ENCODE measurements at places on chromosomes 16 and 17.

- DNase-seq, result no peak
These were observed 43.5 kb downstream of the GRB7 start for GRCh38 chr17:39781031-39781860.

GRCh38 chr16:88799569-88800276 lies 3.9 kb upstream of the CDT1 start:
- DNase-seq, result no peak

- DNase-seq, result no peak
These were observed 29.5 kb upstream of the CRISPLD2 start for GRCh38 chr16:84790301-84790700.

GRCh38 chr17:79790805-79791734 lies 5.8 kb downstream of the CBX8 start:
- DNase-seq, result no peak

DNA sequence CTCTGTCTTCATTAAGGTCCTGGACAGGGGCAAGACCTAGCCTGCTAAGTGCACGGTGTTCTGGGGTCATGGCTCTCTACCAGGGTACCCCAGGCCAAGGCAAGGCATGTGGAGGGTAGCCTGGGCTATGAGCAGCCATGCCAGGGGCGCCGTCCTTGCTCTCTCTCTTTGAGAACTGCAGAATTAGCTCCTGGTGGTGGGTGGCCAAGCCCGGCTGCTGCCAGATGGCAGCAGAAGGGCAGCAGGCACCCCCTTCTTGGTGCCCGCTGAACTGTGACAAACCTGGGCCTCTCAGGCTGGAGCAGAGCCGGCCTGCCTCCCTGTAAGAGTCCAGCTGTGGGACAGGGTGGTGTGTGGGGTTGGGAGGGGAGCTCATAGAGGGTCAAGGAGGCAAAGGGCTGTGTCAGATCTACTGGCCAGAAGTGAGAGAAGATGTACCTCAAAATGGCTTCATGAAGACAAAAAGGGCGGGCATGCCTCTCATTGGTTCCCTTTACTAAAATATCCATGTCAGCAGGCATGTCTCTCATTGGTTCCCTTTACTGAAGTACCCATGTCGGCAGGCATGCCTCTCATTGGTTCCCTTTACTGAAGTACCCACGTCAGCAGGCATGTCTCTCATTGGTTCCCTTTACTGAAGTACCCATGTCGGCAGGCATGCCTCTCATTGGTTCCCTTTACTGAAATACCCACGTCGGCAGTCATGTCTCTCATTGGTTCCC lies 81.7 kb upstream of the SDK2 start:
- no peak for DNase-seq

- no peak for DNase-seq
These were observed 28.9 kb upstream of the ZNF750 start for GRCh38 chr17:82868715-82869131.

DNA sequence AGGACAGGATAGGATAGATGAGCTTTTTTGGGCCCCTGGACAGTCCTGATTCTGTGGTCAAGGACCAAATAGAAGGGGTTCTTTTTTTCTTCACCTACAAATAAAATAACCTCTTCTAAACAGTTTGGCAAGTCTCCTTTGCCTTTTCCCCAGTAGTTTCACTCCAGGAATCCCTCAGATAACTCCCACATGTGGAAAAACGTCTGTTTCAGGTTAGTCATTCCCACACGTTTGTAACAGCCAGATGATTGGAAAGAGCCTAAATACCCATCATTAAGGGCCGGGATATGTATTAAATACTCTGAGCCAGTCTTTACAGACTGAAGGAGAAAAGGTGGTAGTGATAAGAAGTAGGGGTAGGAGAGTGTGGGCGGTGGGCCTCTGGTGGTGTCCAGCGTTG lies 58.3 kb downstream of the PLD6 start:
- DNase-seq, result no peak

DNA sequence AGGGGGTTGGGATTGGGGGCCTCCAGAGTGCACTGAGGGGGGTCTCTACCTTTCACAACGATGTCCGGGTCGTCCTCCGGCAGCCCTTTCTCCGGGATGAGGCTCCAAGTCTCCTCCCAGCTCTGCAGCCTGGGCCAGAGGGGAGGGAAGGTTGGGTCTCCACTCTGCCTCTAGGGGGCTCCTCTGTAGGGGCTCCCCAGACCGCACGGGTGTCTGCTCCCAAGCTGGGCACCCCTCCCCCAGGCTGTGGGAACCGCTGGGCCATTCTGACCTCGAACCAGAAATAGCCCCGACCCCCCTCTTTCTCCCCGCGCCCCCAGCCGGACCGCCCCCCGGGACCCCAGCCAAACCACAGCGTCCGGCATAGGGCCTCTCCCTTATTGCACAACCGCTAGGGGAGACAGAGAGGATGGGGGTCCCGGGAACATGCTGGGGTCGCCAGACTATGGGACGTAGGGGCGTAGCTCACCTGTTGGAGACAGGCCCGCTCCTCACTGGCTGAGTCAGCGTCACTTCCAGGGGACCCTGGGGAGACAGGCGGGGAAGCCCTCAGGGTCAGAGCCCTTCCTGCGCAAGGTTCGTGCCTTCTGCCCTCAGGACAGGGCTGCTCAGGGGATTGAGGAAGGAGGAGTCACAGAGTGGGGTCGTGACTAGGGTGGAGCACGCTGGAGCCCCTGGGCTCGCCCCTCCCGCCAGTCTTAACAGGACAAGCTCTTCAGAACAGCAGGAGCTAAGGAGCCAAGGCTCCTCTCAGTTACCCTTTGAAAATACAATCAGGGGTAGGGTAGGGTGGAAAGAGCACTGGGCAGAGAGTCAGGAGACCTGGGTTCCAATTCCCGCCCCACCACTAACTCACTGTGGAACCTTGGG lies 2.7 kb downstream of the PLEKHH3 start:
- DNase-seq, result no peak

DNA sequence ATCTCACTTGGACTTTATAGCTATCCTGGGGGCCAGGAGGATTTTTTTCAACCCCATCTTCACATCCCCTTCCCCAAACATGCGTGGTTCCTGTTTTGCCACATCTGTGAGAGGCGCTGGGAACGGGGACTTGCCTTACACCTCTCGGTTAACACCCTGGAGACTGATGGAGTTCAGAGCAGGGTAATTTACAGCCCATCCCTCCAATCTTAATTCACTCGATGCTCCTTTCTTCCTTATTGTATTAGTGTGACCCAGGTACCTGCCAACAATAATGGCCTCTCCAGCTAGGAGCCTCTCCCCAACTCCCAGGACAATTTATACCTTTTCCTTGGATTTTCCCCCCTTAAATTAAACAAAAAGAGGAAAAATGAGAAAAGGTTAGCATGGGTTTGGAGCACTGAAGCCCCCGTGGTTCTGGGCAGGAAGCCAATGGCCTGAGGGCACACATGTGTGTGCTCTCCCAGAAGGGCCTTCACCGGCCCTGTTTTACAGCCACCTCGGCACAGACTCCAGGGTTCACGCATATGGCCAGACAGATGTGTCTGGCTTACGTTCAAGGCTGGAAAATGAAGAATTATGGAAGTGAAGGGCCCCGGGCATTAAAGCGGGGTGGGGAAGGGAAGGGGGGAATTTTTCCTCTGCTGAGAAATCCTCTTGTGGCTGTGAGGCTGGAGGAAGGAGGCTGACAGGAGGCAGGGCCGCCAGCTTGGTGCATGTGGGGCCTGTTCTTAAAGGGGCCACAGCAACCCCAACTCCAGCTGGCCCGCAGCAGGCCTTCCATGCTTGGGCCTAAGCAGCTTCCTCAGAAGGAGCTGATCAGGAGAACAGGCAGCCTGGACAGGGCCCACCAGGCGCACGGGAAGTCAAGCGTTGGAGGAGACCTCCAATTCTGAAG lies 21.4 kb downstream of the HIC1 start:
- DNase-seq, result no peak

All from posterior cingulate gyrus (tissue), 11 donors.